ENCODE measurements at places on chromosomes 16 and 17.

- no peak for DNase-seq
Measured at GRCh38 chr17:76131051-76131691, 9.9 kb downstream of the FOXJ1 start.

DNA sequence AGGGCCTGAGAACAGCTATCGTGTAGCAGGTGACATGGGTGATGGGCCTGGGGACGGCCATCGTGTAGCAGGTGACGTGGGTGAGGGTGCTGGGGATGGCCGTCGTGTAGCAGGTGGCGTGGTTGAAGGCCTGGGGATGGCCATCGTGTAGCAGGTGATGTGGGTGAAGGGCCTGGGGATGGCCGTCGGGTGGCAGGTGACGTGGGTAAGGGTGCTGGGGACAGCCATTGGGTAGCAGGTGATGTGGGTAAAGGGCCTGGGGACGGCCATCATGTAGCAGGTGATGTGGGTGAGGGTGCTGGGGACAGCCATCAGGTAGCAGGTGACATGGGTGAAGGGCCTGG, 15.5 kb downstream of the TPSD1 start:
- DNase-seq = no peak

DNA sequence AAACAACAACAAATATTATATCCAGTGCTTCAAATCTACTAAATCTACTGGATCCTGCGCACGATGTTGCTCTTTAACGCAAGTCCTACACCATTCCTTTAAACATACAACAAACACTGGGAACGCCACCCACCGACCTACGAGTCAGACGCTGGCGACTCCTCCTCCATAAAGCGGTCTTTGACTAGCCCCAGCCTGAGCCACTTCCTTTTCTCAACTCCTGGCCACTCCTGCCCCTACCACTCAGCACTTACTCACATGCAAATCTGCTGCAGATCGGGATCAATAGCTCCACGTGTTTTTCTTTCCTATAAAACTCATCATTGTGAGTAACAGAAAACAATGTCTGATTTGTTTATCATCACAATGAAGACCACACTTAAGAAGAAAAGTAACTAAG, 32.8 kb upstream of the MNT start:
- no peak for DNase-seq

DNA sequence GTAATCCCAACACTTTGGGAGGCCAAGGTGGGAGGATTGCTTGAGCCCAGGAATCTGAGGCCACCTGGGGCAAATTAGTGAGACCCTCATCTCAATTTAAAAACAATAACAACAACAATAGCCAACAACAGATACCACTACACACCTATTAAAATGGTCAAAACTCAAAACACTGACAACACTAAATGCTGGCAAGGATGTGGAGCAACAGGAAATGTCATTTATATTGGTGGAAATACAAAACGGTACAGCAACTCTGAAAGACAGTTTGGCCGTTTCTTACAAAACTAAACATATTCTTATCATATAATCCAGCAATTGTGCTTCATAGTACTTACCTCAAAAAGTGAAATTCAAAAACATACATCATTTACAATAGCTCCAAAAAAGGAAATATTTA, 57.7 kb downstream of the DNAH3 start:
- DNase-seq = no peak

- no peak for DNase-seq
Measured at GRCh38 chr17:83136156-83136555, 56.7 kb downstream of the METRNL start.

- DNase-seq = no peak
Measured at GRCh38 chr16:66693149-66693548, 3.4 kb downstream of the CMTM4 start.

DNA sequence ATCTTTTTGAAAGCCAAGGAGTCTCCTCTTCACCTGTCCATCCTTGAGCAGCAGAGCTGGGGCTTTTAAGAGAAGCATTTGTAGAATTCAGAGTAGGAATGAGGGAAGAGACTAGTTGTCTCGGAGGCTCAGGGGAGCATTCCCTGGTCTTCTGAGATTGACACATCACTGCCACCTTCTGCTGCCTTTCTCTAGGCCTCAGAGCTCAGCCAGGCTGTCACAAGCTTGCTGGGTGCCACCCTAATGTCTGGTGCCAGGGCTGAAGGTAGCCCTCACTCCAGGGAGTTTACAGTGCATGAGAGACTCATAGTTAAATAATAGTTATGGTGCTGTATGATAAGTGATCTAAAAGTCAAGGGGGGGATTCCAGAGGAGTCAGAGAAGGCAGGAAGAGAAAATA, 39.7 kb downstream of the B9D1 start:
- no peak for DNase-seq

DNA sequence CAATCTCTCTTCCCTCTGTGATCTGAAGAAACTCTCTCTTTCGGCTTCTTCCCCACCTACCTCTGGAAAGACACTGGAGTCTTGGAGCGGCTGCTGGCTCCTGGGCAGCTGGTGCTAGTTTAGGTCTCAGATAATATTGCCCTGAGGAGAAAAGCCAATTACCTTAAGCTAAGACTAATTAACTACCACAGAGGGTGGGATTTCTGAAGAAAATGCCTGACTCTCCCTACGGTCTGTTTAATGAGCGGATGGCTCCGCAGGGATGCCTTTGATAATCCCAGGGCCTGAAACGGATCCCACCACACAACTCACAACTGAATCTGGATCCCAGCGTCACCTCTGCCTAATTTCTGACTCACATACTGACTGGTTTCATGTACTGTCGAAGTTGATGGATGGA, 127.0 kb upstream of the NLRP1 start:
- no peak for DNase-seq

DNA sequence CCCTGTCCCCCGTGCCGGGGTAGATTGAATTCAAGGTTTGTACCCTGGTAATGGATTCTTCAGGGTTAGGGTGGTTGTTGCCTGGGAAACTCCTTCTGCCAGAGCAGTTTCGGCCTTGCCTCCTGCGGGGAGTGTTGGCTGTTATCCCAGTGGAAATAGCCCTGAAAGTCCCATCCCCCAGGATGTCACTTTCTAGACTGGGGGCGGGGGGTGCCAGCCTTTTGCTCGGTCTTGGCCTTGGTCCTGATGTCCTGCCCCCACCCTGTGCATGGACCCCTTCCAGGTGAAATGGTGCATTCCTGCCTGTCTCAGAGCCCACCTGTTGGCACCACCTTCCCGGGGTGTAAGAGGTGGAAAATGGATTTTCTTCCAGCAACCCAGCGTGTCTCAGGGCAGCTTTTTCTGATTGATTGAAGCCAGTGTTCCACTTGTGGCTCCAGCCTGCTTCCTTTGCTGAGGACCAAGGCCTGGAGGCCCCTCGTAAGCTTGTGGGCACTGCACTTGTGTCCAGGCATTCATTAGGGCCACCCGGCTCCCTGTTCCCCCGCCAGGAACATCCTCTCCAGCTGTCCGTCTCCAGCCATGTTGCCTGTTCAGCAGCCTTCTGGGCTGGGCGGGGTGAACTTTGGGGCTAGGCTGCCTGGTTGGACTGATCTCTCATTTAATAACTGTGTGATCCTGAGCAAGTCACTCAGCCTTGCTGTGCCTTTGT, 25.6 kb downstream of the MGAT5B start:
- peak; percentile 38 for DNase-seq

DNA sequence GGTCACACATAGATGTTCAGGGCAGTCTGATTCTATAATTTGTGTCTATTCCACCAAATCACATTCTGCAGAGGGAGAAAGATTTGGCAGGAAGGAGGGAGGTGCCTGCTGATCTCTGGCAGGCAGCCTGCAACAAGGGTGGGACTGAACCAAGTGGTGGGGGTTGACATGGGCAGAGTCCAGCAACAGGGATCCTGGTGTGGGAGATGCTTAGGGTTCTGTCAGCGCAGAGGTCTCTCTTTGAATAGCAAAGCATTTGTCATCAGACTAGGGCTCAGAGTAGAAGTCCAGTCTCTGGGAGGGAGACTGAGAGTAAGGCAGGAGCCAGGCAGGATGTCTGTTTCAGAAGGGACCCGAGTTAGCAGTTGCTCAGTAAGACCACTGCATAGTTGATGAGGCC, 94.6 kb downstream of the UTP18 start:
- DNase-seq = no peak

DNA sequence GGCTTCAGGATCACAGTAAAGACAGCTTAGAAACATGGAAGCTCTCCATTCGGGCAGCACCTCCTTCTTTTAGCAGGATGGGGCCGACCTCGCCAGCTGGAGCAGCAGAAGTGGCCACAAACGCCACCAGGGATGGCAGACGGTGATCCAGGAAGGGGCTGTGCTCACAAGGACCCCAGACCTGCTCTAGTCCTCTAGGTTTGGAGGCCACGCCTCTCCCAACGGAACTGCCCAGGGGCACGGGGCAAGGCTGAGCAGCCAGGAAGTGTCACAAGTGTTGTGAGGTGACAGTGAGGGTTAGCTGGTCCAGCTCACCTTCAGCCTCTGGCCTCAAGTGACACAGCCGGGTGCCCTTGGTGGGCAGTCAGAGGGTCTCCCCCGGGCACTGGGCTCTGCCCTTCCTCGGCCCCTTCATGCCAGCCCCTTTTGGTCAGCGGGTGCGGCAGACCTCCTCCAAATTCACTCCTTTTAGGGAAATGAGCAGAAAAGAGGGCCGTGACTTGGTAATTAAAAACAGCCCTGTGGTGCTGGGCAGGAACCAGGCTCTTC, 20.4 kb downstream of the CEP295NL start:
- no peak for DNase-seq

GRCh38 chr16:1430214-1430758, 592 bp upstream of the PERCC1 start:
- DNase-seq = no peak

- DNase-seq = peak; percentile 62
Measured at GRCh38 chr17:8220783-8221662, 10.6 kb upstream of the AURKB start.

DNA sequence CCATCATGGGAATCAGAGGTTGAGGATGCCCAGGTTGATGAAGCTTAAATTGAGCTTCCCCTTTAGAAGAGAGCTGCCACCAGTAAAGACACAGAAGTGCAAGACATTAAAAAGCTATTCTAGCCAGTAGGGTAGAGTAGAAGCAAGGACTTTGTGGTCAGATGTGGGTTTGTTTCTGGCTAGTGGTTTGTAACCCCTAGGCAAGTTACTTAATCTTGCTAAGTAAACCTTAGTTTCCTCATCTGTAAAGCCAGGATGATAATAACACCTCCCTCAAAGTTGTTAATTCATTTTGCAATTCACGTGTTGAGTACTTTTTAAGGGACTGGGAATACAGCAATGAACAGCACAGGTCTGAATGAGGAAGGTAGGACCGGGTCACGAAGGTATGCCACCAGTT, 3.6 kb downstream of the SNTB2 start:
- no peak for DNase-seq

DNA sequence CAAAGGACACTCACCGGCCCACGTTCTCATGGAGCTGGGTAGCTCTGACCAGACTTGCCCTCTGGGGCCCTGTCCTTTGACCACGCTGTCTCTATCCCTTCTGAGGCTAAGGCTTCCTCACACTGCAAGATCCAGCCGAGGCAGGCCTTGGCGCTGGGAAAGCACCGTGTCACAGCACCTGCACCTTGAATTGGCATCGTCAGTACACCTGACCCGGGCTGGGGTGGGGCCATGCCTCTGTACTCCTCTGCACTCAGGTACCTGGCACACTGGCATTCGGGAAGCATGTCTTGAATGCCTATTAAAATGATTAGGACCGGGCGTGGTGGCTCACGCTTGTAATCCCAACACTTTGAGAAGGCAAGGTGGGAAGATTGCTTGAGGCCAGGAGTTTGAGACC, 6.0 kb downstream of the TBC1D24 start:
- DNase-seq = no peak

- no peak for DNase-seq
Measured at GRCh38 chr16:25544294-25544693, 147.5 kb upstream of the HS3ST4 start.

- DNase-seq = no peak
Measured at GRCh38 chr16:14087590-14088154, 16.6 kb downstream of the MRTFB start.

DNA sequence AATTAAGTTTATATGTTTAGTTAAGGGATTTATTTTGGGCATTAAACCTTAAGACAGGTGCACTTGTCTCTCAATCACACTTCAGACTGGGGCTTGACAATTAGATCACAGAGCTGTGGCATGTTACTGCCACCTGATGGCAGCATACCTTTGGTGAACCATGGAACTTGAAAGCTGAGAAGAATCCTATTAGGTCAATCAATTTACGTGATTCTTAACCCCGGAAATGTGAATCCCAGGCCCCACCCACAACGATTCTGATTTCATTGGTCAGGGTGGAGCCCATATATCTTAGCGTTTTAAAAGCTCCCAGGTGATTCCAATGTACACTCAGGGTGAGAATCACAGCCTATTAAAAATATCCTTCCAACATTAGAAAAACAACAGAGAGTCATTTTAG, 91.0 kb downstream of the GSG1L start:
- no peak for DNase-seq

DNA sequence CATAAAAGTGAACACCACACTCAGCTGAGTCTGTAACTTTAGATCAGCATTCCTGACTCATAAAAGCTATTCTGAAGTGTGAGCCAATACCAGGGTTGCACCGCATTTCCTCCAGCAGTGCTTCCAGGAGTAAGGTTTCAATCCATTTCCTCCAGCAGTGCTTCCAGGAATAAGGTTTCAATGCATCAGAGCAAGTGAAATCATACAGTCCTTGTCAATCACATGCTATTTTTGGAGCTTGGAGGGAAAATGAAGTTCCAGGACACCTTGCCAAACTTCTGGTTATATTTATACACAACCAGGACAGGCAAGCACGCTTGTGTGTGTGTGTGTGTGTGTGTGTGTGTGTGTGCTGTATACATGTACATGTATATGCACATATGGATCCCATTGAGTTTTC, 327.6 kb downstream of the GRIN2A start:
- no peak for DNase-seq

DNA sequence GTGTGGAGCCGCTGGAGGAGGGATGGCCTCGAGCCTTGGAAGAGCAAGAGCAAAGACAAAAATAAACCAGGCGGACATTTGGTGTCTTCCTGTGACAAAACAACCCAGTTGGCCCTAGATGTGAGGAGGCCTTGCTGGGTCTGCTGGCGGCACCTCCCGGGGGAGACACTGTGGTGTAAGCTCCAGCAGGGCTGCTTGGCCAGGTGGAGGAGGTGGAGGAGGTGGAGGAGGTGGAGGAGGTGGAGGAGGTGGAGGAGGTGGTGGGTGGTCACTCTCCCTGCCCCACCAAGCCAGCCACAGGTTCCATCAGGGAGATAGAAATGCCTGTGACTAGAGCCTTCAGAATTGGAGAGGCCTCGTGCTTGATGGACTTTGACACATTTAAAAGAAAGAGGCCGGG, 32.1 kb downstream of the DBNDD1 start:
- no peak for DNase-seq

GRCh38 chr17:8375738-8376259, 705 bp downstream of the KRABD2 start:
- no peak for DNase-seq

GRCh38 chr17:63609816-63610573, 9.3 kb downstream of the TACO1 start:
- DNase-seq = no peak

Data from NCI-H2107 (cell line).